ENCODE measurements at places on chromosomes 16 and 17.

DNA sequence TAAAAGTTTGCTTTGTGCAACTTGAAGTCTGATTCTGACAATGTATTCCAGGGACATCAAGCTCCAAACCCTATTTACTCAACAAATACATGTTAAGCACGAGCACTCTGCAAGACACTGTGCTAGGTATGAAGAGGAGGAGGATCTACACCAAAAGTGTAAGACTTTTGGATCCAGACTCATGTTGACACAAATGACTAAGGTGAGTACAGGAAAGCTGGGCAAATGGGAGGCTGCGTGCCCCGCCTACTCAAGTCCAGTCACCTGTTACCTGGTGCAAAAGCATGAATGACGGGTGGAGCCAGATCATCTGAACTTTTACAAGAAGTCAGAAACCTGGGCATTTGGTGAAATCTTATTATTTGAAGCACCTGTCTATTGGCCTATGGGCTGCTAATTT, 120.7 kb downstream of the ABCC12 start:
- no peak for DNase-seq

DNA sequence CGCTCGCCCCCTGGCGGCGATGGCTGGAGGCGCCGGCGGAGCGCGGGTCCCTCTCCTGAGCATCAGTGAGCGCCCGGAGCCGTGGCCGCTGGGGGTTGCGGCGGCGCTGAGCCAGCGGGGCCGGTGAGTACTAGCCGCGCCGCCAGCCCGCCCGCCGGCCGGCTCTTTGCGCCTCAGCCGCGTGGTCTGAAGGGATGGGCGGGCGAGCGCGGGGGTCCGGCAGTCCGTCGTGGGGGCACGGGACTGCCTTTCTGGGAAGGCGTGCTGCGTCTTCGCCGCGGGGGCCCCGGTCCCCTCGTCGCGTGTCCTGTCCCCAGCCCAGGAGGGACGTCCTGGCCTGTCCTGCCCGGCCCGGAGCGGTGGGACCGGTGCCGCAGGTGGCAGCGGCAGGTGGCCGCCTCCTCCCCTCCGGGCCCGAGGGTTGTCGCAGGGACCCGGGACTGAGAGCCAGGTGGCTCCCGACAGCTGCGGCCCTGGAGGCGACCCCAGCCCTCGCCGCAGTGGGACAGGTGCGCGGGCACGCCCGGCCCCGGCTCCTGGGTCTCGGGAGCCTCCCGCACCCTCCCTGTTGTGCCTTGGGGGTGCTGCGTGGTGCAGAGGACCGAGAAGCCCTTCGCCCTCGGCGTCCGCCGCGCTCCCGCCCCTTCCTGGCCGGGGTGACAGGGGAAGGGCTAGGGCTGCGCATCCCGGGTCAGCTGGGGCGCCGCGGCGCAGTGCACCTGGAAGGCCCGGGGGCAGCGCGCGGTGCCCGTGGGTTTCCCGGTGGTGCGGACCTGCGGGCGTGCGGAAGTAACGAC, at the start of gene SPECC1:
SPECC1 (plus strand) TSS at position 58 of the 797 bp plus-strand sequence. CDS start 87,293 bp downstream, outside the sequence.
- peak; percentile 81 for DNase-seq

DNA sequence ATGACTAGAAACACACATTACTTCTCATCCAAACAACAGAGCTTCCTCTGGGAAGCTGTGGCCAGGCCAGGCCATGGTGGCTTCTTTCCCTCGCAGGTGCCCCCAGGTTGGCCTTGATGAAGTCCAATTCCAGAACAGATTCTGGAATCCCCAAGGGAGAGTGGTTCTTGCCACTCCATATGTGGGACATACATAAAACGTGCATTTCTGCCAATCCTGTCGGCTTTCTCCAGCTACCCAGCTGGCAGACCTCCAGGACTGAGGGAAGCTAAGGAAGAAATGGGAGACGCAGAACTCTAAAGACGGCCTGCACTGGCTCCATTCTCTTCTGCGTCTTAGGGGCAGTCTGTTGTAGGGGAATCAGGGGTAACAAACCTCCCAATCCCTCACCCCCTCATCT, 219.2 kb upstream of the CDH5 start:
- no peak for DNase-seq

- DNase-seq: peak; percentile 99
Measured at GRCh38 chr17:76540381-76541300, 797 bp downstream of the PRCD start.

- peak; percentile 35 for DNase-seq
Measured at GRCh38 chr16:68450741-68451255, 2.5 kb upstream of the SMPD3 start.

- DNase-seq: no peak
Measured at GRCh38 chr17:80591788-80592187, 47.1 kb downstream of the RPTOR start.

DNA sequence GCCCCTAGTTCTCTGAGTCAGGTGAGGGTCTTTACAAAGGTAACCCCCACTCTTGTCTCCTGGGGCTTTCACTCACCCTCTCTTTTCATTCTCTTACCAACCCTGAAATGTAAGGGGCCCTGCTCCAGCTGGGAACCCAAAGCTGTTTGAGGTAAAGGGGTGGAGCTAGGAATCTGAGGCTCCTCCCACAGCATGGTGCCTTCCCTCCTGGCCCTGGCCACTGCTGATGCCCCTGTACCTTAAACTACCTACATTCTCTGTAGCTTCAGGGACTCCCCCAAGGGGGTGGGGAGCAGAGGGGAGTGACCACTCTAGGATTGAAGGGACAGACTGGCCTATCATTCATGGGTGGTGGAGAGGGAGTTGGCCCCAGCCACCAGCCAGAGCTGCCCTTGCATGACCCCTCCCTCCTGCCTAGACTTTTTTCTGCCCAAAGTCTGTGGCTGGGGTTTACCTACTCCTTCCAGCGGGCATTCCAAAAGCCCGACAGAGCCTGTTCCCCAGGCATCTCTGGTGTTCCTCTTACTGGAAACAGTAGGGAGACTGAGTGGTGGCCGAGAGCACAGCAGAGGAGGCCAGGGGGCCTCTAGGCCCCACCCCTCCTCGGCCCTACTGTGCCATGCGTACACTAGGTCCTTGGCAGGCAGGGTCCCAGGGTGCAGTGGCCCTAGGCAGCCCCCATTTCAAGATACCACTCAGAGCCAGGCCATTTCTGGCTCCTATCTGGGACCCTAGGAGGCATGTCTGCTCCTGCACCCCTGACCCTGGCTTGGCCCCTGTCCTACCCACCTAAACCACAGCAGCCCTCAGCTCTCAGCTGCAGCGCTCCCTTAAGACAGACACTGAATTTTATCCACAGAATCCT, 9.5 kb downstream of the DOK4 start:
- no peak for DNase-seq

DNA sequence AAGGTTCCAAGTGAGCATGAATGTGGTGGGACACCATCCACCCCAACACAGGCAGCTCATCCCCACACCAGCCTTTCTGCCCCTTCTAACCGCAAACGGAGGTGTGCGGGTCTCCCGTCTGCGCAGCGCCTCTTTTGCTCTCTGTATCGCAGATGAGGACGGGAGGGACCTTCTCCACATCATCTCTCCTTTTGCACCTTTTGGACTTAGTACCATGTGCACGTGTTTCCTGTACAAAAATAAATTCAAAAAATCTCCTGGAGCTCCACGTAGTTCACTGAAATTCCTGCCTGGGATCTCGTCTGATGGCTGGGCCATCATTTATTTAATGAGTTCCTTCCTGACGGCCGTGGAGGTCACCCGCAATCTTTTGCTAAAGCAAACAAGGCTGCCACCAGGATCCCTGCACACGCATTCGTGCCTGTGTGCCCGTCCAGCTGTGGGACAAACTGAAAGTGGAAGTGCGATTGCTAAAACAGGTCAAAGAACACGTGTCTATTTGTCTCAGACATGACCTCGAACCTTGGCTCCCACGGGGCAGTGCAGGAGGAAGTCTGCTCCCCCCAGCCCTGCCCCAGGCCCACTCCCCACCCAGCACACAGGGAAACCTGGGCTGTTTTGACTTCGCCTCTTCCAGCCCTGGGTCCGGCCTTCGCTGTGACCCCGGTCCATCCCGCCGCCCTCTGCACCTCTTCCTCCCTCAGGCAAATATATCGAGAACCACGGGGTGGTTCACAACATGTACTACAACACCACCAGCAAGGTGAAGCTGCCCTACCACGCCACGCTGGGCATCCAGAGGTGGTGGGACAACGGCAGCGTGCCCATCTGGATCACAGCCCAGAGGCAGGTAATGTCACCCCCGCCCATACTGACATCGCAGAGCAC, 2.3 kb downstream of the ENPP7 start:
- no peak for DNase-seq

GRCh38 chr17:50465171-50465570, 3.5 kb downstream of the CHAD start:
- DNase-seq: no peak
